Erythroblast (primary cell): ENCODE measurements at places on chromosomes 5 and 9.

DNA sequence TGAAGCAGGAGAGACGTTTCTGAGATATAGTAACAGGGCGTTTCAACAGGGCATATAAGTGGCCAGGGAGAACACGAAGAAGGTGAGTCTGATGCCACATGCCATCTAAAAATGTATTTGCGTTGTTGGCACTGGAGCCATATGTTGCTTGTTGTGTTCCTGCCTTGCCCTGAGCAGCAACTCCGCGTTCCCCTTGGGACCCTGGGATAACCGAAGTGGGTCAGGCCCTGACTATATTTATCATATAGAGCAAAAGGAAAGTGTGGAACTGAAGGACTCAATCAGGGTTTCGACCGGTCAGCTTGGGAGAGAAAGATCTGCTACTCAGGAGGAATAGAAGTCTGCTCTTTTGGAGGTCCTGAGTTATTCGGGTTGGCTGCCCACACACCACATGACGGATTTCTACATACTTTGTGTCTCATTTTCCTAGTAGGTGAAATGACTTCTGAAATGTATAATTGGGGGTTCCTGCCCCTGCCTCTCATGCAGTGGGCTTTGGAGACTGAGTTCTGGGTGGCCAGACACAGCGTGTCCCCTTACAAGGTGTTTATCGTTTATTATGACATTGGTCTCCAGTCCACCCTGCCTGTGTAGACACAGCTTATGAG is 3.0 kb downstream of the STC2 start:
- DNase-seq: no peak

- no peak for DNase-seq
Measured at GRCh38 chr5:66179297-66180051, 35.4 kb downstream of the SREK1 start.

- no peak for DNase-seq
Measured at GRCh38 chr5:93395971-93396379, 185.0 kb downstream of the NR2F1-AS1 start.

DNA sequence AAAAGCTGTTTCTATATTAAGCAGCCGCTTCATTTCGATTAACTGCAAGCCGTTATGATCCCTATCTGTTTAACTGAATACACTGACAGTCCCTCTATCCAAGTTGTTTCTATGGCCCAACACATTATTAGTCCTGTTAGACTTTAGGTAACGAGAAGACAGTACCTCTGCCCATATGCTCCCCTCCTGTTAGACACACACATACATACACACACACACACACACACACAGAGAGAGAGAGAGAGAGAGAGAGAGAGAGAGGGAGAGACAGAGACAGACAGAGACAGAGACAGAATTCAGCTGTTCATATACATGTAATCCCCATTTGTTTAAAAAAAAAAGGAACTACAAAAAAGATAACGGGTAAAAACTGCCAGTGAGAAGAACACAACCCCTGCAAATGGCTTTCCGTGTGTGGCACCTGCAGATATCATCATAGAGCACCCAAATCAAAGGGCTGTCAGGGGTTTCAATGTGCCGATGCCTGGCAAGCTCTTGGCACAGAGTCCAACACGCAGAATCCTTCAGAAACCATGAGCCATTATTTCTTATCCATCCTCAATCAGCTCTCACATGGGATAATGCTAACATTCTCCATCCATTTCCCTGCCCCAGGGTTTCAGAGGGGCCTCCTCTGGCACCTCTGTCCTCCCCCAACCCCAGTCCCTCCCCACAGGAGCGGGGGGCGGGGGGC is 144.0 kb downstream of the MYO10 start:
- no peak for DNase-seq

GRCh38 chr9:79145442-79145841 is 426.3 kb upstream of the TLE4 start:
- DNase-seq: no peak

DNA sequence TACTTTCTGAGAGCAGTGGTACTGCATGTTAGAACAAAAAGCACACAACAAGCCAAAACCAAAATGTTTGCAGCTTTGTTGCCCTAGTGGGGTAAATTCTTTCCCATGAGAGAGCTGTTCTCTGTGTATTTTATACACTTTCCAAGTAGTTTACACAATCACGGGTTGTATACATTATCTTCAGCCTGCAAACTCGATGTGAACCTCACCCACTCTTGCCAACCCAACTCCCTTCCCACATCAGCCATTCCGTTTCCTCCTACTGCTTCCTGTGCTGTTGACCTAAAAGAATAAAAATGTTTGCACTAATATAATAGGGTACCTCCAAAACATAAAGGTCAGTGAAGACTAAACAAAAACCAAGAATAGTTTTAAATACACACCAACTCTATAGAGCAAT is 47.0 kb downstream of the IQGAP2 start:
- no peak for DNase-seq

DNA sequence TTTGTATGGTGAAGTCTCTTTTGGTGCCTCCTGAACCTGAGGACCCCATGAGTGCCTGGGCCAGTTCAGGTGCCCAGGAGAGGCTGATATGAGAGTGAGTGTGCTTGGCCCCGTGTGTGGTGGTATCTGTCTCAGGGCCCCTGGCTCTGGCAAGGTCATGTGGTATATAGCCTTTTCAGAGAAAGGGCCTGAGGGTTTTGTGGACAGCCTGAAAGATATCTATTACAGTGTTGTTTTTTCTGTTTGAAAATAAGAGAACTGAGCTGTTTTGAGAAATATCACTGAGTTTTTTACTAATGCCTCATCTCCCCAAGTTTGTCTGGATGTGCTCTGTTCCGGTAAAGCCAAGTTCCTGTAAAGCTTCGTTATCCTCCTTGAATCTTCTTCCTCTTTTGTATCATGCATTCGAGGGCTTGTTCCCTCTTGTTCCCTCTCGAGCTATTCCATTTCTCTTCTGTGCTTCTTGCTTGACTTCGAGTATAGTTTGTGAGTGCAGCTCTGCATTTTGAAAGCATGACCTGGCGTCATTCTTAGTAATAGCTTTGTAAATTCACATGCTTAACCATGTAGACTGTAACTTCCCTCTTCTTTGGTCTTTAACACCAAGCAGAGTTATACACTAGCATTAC is 122.3 kb downstream of the MAST4 start:
- no peak for DNase-seq

DNA sequence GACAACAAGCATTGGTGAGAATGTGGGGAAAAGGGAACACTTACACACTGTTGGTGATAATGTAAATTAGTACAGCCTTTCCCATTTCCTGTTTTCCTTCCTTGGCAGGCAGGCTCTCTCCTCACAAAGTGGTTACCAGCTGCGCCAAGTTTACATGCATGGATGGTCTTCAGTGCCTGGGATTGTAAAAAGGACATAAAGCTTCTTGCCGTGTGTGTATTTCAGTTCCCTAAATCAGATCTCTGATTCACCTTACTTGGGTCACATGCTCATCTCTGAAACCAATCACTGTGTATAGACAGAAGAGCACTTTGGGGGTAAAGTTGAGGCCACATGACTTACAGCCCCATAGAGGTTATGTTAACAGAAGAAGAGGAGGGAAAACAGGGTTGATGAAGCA is 92.8 kb downstream of the CAVIN4 start:
- DNase-seq: no peak

GRCh38 chr5:169757016-169757415 is 119.9 kb downstream of the DOCK2 start:
- DNase-seq: no peak

DNA sequence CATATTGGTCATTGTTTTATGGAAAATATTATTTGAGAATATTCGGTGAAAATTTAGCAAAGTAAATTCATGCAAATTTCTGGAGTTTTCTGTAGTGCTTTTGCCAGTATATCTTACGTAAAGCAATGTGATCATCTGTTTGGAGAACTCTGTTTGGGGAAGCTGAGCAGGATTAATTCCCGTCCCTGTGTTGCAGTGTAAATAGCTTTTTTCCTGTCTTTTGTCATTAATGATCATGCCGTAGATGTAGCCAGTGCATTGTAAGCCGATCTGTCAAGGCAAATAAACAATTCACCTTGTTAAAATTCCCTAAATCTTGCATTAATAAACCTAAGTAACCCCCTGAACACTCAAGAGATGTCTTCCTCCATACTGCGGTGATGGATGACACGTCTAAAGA is 39.2 kb downstream of the PPIC start:
- DNase-seq: no peak

DNA sequence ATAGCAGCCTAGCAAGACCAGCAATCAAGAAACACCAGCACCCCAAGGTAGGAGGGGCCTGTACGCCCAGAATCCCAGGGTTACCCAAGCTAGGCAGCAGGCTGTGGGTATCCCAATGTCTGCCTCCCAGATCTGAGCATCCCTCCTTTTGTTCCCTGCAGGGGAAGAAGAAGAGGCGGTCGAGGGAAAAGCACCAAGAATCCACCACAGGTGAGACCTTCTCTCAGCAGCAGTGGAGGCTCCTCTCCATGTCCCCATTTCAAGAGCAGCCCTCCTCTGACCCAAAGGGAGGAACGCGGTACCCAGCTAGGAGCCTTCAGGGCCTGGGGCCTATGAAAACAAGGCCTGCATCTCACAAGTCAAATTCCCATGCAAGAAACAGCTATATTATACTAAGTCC is 28.9 kb downstream of the TCF7 start:
- no peak for DNase-seq

DNA sequence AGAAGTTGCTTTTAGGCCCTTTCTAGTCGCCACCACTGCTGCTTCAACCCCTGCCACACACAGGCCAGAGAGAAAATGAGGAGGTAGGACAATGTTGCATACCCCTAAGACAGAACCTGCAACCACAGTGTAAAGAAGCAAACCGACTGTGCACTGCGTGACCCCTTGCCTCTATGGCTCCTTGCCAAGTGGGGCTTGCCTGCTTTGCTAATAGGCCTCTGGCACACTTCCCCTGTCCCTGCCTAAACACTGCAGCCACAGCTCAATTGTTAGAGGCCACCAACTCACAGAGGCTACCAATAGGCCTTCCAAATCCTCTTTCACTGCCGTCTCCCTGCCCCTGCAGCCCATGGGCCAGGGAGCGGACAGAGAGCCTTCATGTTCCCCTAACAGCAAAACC is 280.1 kb downstream of the CDH10 start:
- DNase-seq: no peak

- DNase-seq: no peak
Measured at GRCh38 chr5:41542183-41542582, 31.8 kb upstream of the PLCXD3 start.

DNA sequence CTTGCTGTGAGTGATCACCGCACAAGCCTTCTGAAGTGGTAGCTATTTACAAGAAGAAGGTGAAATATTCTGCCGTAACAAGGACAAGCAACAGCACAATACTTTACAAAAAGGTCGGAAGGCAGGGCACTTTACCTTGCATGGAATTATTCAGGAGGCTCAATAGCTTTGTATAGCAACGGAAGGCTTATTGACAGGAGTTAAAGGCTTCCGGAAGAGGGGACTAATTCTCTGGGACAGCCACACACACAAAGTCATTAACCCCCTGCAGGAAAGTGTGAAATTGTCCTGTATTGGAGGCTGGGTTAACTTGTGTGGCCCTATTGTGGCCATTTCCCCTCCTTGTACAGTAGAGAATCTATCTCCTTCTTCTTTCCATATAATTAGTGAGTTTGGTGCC is 199.3 kb upstream of the SEMA6A start:
- DNase-seq: no peak

GRCh38 chr9:36748322-36748899 is 175.7 kb downstream of the MELK start:
- DNase-seq: peak; percentile 40

DNA sequence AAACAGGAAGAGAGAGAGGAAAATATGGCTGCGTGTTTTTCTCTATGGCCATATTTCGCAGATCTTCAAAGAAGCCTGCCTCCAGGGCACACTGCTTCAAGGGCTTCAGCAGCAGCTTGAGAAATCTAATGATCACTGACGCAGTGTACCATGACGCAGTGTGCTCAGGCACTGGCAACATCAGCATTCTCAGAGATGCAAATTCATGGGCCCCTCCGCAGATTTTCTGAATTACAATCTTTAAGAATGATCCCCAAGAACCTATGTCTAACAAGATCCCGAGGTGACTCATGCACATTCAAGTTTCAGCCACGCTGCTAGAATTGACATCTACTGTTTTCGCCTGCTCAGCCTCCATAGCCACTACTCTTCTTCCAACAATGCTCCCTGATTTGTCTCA is 143.9 kb upstream of the ZNF366 start:
- no peak for DNase-seq

GRCh38 chr9:86515221-86515620 is 161.0 kb upstream of the TUT7 start:
- no peak for DNase-seq

DNA sequence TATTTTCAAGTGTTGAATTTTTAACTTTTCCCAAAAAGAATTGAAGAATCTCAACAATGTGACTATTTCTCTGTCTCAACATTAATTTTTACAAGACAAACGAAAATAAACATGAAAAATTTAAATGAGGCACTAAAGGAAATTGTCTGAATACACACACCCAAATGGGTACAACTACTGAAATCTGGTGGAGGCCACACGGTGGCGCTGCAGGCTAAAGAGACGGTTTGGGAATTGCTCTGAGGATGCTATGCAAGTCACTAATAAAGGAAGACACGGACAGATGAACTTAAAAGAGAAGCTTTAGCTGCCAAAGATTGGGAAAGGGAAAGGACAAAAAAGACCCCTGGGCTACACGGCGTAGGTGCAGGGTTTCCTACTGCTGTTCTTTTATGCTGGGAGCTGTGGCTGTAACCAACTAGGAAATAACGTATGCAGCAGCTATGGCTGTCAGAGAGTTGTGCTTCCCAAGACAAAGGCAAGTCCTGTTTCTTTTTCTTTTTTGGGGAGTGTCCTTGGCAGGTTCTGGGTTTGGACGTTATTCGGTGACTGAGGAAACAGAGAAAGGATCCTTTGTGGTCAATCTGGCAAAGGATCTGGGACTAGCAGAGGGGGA is at the start of gene PCDHB10:
Gene PCDHB10 (plus strand): TSS at position 244 of the 616 bp plus-strand sequence. CDS start 200 bp downstream, at position 444.
- DNase-seq: peak; percentile 40

GRCh38 chr9:88816141-88816540 is 175.1 kb upstream of the S1PR3 start:
- no peak for DNase-seq

GRCh38 chr9:90167914-90168313 is 474.7 kb downstream of the DIRAS2 start:
- DNase-seq: no peak

- DNase-seq: no peak
Measured at GRCh38 chr9:92620845-92621244, 49.1 kb downstream of the IPPK start.

DNA sequence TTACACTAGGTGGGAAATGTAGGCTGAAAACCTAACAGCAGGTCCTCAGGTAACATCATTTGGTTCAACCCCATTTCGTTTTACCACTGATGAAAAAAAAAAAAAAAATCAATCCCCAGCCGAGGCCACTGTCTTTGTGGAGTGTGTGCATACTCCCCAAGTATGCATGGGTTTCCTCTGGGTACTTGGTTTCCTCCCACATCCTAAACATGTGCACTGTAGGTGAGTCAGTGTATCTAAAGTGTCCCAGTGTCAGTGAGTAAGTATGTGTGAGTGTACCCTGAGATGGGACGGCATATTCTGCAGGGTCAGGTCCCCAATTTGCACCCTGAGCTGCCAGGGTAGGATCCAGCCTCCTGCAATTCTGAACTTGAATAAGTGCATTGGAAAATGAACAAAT is 966.5 kb upstream of the DMAC1 start:
- no peak for DNase-seq

GRCh38 chr5:142478113-142478512 is 153.3 kb upstream of the SPRY4 start:
- no peak for DNase-seq

- DNase-seq: no peak
Measured at GRCh38 chr5:95861221-95861863, 38.8 kb upstream of the GLRX start.
